Activated CD4-positive, alpha-beta T cell treated with anti-CD3 and anti-CD28 coated beads, Interleukin-2, amount 10 ng/mL, durations not matched to agents 24 days and 14 days (primary cell): ENCODE measurements at places on chromosomes 1 and 21. TPM values are rescaled to one million over a fixed set of nuclear protein-coding genes. Genes with fewer than 3 reads are reported as not detected.

GRCh38 chr21:34360488-34361241 lies 3.1 kb upstream of the KCNE2 start:
- no peak for DNase-seq

GRCh38 chr1:117416546-117417125 lies 49.4 kb downstream of the MAN1A2 start:
- DNase-seq, result no peak

GRCh38 chr1:162548170-162548569 lies 13.4 kb upstream of the UAP1 start:
- DNase-seq, result no peak

DNA sequence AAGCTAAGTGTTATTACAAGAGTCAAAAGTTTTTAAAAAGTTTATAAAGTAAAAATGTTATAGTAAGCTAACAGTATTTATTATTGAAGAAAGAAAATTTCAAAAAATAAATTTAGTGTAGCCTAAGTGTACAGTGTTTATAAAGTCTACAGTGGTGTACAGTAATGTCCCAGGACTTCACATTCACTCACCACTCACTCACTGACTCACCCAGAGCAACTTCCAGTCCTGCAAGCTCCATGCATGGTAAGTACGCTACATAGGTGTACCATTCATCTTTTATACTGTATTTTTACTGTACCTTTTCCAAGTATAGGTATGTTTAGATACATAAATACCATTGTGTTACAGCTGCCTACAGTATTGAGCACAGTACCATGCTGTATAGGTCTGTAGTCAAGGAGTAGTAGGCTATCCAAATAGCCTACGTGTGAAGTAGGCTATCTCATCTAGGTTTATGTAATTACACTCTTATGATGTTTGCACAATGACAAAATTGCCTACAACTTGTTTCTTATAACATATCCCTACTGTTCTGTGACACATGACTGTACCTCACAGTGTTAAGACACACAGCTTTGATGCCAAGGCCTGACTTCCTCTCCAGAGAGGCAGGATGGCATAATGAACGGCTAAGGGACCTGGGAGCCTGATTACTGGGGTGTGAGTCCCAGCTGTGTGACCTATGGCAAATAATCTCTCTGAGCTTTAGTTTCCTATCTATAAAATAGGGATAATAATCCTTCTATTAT lies 12.7 kb downstream of the DHCR24 start:
- no peak for DNase-seq

GRCh38 chr1:89737985-89738510 lies 82.8 kb upstream of the LRRC8D start:
- DNase-seq, result no peak

DNA sequence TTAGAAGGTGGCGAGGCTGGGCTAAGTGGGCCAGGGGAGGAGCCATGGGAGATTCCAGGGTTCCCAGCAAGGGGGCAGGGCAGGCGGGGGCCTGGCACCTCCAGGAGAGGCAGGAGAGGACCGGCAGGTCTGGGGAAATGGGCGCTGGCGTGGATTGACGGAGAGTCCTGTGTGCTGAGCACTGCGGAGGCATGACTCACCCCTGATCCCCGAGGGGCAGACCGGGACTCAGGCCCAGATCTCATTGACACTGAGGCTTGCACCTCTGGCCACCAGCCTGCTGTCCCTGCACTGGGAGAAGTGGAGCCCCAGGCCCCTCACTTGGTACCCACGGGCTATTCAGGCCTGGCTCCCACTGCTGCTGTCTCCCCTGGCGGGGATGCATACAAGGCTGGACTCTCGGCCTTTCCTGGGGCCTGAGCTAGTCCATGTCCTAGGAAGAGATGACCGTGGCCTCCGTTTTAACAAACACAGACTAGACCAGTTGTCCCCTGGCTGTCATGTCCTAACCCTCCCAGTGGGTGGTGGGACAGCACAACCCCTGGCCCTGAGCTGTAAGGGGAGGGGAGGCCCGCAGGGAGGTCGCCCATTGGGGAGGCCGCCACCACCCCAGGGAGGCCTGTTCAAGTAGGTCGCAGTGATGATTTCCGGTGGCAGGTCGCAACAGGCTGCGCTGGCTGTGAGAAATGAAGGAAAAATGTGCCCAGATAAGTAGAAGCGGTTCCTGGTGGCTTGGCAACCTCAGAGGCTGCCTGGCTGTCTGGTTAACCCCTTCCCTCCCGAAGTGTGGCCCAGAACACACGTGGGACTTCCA lies 39.7 kb downstream of the RIPK4 start:
- no peak for DNase-seq

Gene TMPRSS15
- not detected in 2 replicates for total RNA-seq

Gene OR10J1
- total RNA-seq, result not detected in 2 replicates

DNA sequence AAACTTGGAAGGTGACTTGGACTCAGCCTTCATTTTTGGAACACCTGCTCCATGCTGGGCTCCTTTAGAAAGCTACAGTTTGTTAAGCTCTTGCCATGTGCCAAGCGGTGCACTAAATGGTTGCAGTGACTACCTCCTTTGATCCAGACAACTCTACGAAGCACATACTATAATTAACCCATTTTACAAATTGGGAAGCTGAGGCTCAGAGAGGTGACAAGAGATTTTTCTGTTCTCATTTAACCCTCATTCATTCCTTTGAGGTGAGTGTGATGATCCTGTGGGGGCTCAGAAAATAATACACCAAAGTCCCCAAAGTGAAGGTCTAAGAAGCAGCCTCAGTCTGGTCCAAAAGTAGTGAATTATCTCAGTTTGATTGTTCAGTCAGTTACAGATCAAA lies 1.6 kb upstream of the PAQR7 start:
- no peak for DNase-seq

GRCh38 chr1:17643861-17644703 lies 104.6 kb downstream of the ARHGEF10L start:
- DNase-seq, result no peak

Gene PLA2G2A
- total RNA-seq, result not detected in 2 replicates

Gene PCP4
- total RNA-seq, result not detected in 2 replicates

Gene RHBDL2
- total RNA-seq, result not detected in 2 replicates

Gene DPT
- not detected in 2 replicates for total RNA-seq

Gene ALDH9A1
- total RNA-seq, result 41.8 and 43.8 TPM in 2 replicates

Gene ITLN2
- total RNA-seq, result not detected in 2 replicates

DNA sequence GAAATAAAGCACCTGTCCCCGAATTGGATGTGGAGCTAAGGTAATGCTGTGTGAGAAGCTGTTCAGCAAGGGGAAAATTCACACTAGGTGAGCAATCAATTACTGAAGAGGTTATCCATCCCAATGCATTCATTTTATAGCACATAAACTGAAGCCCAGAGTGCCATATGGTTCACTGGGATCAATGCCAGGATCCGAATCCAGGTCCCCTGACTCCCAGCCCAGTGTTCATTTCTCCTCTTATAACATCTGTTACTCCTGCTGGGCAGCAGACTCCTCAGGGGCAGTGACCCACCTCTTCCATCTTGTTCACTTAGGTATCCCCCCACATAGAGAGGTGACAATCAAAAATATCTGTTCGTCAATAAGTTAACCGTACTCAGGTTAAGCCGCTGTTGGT lies 13.2 kb upstream of the SEC16B start:
- DNase-seq, result no peak

Gene DNASE2B
- not detected in 2 replicates for total RNA-seq

DNA sequence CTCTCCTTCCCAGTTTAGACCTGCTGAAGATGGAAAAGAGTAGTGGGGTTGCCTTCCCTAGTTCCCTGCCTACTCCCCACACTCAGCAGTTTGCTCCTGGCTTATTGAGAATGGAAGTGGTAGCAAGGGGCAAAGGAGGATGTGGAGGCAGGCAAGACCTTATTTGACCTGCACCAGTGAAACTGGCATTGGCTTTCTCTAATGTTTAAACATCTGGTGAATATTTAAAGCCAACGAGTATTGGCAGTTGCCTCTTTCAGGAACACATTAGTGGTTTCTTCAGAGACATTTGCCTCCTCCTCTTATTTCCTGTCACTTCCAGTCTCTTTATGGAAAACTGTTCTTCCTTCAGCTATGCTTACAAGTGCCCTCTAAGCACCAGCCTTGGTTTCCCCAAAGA lies 62.4 kb upstream of the VAV3 start:
- no peak for DNase-seq
